ENCODE measurements at places on chromosomes 12 and 14. TPM values are rescaled to one million over a fixed set of nuclear protein-coding genes. Genes with fewer than 3 reads are reported as not detected.

The ERGIC2 gene
- total RNA-seq = 70.7 TPM

The ABCD2 gene
- not detected for total RNA-seq

GRCh38 chr14:69004731-69005431 is 25.8 kb upstream of the ACTN1 start:
- no peak for DNase-seq
- no peak overlapping the region for H3K4me3 ChIP-seq
- H3K36me3 ChIP-seq = no peaks in the 10 kb centered on the region
- no peak overlapping the region for H3K27ac ChIP-seq
- H3K27me3 ChIP-seq = peaks cover 26% of the 10 kb centered on the region

GRCh38 chr12:52713960-52714886 is 10.9 kb upstream of the KRT77 start:
- no peak overlapping the region for H3K4me3 ChIP-seq
- peaks cover 1% of the 10 kb centered on the region for H3K27me3 ChIP-seq
- H3K36me3 ChIP-seq = no peaks in the 10 kb centered on the region
- no peaks in the 10 kb centered on the region for H3K4me1 ChIP-seq
- no peak overlapping the region for H3K27ac ChIP-seq

DNA sequence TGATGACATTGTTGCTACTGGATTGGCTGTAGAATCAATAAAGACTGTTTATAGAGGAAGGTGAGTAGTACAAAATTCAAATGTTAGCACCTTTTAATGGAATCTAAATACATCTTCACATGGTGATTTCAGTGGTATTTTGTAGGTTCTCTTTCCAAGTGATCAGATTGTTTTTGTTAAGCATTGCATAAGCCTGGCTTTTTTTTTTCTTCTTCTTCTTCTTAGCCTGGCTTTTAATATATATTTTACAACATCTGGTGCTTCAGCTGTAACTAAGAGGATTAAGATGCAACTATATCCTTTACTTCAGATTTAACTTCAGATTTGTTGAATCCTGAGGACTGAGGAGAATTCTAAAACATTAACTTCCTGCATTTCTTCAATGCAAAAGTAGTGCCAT is 57.3 kb upstream of the ATF1 start:
- no peak overlapping the region for H3K4me3 ChIP-seq
- peaks cover 72% of the 10 kb centered on the region for H3K36me3 ChIP-seq
- no peak for DNase-seq
- no peaks in the 10 kb centered on the region for H3K27me3 ChIP-seq
